Kasumi-1 (cell line): ENCODE measurements at places on chromosomes 4 and X.

- DNase-seq, result no peak
Observed at GRCh38 chrX:119190831-119191230, 45.3 kb upstream of the PGRMC1 start.

- DNase-seq, result peak; percentile 50
Observed at GRCh38 chr4:164012396-164013027, 518.0 kb downstream of the TMA16 start.

DNA sequence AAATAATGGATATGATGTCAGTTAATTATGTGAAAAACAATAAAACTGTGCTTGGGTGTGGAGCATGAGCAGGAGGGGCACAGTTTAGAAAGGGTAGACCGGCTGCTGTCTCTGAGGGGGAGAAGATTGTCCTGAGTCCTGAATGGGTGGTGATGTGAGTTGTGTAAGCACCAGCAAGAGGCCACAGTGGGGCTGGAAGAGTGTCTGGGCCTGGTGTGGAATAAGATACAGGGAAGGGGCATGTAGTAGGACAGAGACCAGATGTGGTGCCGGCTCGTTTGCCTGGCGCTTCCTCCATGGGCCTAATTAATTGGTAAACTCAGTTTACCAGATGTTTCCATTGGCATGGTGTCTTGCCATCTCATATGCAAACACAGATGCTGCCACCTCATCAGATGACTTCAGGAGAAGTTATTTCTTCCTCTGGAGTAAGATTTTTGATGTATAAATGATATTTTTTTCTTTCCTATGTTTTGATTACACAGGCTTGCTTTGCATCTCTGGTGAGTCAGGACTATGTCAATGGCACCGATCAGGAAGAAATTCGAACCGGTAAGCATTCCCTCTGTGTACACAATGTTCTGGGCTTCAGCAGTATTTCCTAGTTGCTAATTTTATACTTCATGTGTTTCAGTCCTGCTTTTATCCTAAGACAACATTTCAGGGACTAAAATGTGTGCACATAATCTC, 5.1 kb downstream of the MED28 start:
- no peak for DNase-seq

- peak; percentile 88 for DNase-seq
Observed at GRCh38 chr4:141458501-141458900, 177.9 kb upstream of the IL15 start.

GRCh38 chr4:75919920-75920319, 17.7 kb upstream of the PPEF2 start:
- peak; percentile 41 for DNase-seq

GRCh38 chrX:48835524-48836329, at the start of gene PCSK1N:
Gene PCSK1N (minus strand): TSS chrX:48835610. CDS start chrX:48835532, 78 bp downstream.
- no peak for DNase-seq

GRCh38 chr4:153249199-153250041, 45.2 kb downstream of the TRIM2 start:
- peak; percentile 51 for DNase-seq

DNA sequence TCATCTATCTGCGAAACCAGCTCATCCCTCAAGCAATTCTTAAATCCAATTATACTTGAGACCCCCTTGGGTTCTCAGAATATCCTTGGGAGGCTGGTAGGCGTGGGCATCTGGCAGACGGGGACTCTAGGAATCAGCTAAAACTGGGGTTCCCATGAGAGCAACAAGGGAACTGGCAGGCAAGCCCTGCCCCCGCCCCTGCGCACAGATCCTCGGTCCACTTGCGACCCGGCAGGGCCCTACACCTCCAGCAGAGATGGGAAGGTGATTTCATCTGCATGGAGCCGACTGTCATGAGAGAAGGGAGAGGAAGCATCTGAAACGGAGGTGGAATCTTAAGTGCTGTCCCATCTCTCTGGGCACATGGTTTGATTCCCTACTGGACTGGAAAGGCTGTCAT, 9.9 kb upstream of the C4orf50 start:
- DNase-seq, result no peak

GRCh38 chr4:146369446-146369845, 152.3 kb downstream of the SLC10A7 start:
- no peak for DNase-seq

GRCh38 chr4:54482529-54483200, 175.1 kb upstream of the KIT start:
- DNase-seq, result no peak

- DNase-seq, result no peak
Observed at GRCh38 chr4:8016527-8016926, 76.9 kb upstream of the AFAP1 start.

- no peak for DNase-seq
Observed at GRCh38 chr4:123412091-123412505, 15.5 kb downstream of the SPRY1 start.

GRCh38 chrX:155235891-155236290, 19.6 kb downstream of the VBP1 start:
- DNase-seq, result no peak

DNA sequence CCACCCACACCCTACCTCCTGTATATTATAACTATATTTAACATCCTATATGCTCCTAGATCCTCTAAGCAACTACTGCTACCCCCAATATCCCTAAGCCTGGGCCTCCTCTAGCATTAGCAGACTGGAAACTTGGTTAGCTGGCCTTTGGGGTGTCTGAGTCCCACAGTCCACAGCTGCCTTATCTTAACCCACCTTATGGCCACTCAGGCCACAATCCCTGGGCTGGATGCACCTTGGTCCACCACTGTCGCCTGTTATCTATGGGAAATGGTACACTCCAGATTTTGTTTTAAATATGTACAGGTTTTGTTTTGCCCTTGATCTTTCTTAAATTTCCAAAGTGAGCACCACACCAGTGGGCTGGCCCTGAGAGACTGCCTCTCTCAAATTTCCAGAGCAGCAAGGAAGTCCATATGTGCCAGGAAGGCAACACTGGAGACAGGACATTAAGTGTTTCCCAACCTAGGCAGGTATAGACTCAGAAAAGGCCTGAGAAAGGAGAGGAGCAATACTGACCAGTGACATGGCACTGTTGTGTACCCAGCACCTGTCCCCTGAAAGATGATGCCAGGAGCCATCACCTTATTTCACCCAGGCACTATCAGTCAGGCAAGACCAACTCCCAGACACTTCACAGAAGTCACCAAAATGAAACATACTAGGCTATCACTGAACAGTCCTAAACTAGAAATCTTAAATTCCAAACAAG, 921 bp downstream of the PFKFB1 start:
- no peak for DNase-seq

GRCh38 chr4:6692806-6693205, 872 bp upstream of the S100P start:
- peak; percentile 75 for DNase-seq

DNA sequence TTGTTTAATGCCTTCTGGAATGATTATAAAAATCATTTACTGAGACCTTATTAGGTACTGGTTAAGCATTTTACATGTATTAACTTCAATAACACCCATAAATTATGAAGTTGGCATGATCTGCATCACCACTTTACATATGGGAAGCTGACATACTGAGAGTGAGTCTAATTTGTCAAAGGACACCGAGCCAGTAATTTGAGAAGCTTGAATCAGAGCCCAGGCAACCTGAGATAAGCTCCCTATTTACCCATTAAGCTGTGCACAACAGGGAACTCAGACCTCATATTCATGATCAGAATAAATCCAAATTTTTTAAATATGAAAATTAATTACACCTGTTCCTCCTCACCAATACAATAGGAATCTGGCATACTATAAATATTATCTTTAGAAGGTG, 247.9 kb upstream of the EPHA5 start:
- no peak for DNase-seq

DNA sequence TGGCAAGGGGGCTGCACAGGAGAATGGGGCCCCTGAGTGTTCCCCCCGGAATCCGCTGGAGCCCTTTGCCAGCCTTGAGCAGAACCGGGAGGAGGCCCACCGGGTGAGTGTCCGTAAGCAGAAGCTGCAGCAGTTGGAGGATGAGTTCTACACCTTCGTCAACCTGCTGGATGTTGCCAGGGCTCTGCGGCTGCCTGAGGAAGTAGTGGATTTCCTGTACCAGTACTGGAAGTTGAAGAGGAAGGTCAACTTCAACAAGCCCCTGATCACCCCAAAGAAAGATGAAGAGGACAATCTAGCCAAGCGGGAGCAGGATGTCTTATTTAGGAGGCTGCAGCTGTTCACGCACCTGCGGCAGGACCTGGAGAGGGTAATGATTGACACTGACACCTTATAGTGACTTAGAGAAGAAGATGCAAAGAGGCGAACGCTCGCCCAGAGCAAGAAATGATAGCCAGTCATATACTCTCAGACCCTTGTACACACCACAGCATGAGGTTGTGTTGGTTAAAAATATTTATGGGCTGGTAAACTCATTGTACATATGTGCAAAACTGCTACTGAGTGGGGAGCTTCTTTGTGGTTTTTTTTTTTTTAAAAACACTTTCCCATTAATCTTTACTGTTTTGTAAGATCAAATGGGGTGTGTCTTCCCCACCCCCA, 52.5 kb downstream of the JADE1 start:
- DNase-seq, result peak; percentile 46

GRCh38 chrX:134711135-134711921, 53.1 kb upstream of the PLAC1 start:
- no peak for DNase-seq

- peak; percentile 72 for DNase-seq
Observed at GRCh38 chr4:170853422-170854021, 763.8 kb upstream of the AADAT start.

- no peak for DNase-seq
Observed at GRCh38 chrX:85504381-85504780, 124.9 kb upstream of the POF1B start.

- no peak for DNase-seq
Observed at GRCh38 chrX:55715847-55716246, 1.7 kb upstream of the RRAGB start.

DNA sequence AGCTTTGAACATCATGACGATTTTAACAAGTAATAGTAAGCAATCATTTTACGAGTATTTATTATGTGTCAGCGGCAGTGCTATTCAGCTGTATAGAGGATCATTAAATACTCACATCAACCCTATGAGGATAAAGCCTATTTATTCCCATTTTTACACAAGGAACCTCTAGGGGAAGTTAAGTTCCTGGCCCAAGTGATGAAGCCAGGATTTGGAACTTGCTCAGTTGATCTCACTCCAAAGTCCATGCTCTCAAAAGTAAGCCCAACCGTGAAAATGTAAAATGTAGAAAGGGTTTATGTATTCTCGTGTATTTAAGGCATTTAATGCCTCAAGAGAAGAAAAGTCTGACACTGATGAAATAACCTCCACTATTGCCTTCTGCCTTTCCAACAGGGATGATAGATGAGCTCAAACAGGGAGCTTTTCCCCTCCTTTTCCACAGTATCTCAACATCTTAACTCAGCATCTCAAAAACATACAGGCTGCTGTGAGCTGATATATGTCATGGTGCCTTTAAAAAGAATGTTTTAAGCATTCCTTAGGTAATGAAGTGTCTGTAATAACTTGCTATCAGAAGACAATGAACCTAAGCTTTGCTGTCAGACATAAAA, 35.0 kb upstream of the PLA2G12A start:
- DNase-seq, result no peak

DNA sequence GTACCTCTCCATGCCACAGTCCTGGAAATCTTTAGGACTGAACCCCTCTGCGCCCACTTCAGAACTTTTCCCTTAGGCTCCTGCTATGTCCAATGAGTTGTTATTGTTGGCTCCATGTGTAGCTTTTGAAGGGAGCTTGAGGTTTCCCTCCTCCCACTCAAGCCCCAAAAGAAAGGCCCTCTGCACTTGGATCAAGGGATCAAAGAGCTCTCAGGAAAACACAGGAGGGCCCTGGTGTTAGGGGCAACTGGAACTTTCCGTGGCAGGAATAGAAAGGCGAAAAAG, 135.0 kb downstream of the RASL11B start:
- DNase-seq, result no peak

- DNase-seq, result no peak
Observed at GRCh38 chr4:95754667-95755066, 85.2 kb upstream of the PDHA2 start.

DNA sequence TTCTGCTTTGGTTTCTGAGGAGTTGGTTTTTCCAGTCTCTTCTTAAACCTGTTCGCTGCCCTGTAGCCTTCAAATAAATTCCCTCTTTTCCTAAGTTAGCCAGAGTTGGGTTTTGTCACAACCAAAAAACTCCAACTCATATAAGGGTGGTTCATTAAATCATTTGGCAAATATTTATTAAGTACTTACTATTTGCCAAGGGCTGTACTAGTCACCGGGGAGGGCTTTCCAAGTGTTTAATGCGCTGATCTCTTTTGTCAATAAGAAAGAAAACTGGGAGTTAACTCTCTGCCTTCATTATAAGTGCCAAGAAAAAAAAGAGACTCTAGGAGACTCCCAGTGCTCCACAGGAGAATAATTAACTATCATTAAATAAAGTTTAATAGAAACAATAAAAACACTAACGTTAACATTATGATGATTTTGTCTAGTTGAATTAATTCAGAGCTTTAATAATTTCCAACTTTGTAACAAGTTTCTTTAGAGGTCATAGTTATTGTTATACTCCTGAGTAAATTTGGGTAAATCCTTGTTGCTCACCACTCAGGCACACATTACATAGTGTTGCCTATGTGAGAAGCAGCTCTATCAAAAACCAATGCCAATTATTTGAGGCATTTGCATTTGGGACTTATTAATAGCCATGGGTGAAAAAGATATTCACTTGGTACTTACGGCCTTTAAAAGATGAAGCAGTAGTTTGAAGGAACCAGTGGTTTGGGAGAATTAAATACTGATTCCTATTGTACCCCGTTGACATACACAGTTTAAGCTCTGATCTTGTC, 122.5 kb upstream of the TEX13D start:
- DNase-seq, result no peak

DNA sequence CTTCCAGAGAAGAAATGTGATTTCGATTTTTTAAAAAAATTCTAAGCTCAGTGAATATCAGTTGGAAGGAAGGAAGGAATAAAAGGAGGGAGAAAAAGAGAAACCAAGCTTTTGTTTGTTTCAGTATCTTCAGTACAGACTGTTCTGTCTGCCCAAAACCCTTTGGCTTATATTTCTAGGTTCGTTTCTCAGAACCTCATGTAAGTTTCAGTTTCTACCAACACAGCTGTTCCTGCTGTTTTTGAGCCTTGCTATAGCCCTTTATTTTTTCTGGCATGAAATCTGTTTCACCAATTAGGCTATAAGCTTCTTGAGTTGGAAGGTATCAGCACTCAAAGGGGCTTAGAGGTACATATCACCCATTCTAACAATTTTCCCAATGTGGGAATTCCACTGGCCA, 157.9 kb downstream of the GBA3 start:
- DNase-seq, result no peak

DNA sequence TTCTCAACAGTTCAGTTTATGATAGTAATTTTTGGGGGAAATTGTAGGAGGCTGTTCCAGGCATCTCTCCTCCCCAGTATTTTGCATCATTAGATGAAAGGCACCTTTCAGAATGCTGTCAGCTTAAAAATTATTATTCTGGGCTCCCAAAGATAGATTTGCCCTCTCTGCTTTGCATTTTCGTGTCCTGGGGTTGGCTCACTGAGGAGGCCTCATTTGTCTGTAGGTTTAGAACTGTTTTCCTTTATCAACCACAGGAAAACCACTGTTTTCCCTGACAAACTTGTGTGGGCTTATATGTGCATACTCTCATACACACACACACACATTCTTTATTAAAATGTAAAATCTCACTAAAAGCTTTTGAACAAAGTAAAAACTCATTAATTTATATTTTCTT, 197.2 kb upstream of the VCX3A start:
- DNase-seq, result no peak
